ENCODE measurements at places on chromosomes 5 and 9.

GRCh38 chr9:133458643-133459312, 1.0 kb upstream of the CACFD1 start:
- no peak for DNase-seq

GRCh38 chr5:145396888-145397287, 438.3 kb downstream of the PRELID2 start:
- no peak for DNase-seq

- no peak for DNase-seq
Observed at GRCh38 chr5:146103594-146103993, 1.8 kb downstream of the PLAC8L1 start.

DNA sequence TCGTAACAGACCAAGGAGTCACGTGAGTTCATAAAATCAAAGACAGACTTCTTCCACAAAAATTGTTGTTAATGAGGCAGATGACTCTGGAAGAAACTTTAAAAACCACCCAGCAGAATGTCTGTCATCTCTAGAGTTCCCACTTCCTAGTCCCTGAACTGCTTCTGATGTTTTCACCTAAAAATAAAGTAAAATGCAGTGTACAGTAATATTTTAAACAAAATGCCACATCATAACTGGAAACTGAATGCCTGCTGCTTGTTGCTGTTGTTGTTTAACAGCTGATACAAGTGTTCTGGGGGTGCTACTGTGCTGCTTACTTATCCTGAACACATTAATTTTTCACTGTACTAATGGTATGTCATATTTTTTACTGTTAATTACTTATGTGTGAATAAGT, 577.2 kb downstream of the MTRR start:
- no peak for DNase-seq

DNA sequence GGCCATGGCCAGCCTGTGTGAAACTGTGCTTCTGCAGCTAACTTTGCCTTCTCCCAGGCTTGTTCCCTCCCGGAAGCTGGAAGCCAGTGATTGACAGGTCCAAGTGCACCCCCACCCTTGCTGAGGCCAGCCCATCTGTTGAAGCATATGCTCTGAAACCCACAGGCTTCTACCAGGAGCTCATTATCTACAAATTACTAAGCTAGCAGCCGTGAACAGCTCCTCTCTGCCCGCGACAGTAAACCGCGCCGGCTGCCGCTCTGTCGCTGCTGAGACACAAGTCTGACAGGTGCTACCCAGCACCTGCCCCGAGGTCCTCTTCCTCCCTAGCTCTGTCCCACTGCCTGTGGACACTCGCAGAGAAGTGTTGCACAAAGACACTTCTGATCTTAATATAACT, 490.9 kb downstream of the GADD45G start:
- no peak for DNase-seq

- DNase-seq = no peak
Observed at GRCh38 chr5:95841914-95842812, 19.6 kb upstream of the GLRX start.
